Activated T-cell treated with anti-CD3 and anti-CD28 coated beads, Interleukin-2, amount 50 U/mL, for 24 hours (primary cell): ENCODE measurements at places on chromosomes 16 and 17.
A peak's percentile ranks its signal among the peaks of the same experiment; 100 is the strongest.

- no peak for DNase-seq
Measured at GRCh38 chr16:56855946-56856345, 9.1 kb upstream of the SLC12A3 start.

GRCh38 chr17:14203388-14203787 is 33.3 kb downstream of the CDRT15 start:
- DNase-seq, result no peak

- DNase-seq, result no peak
Measured at GRCh38 chr17:62134397-62134796, 69.3 kb upstream of the MED13 start.

GRCh38 chr17:50221266-50221863 is 19.9 kb upstream of the COL1A1 start:
- DNase-seq, result no peak

GRCh38 chr17:82937411-82938371 is 97.9 kb upstream of the ZNF750 start:
- peak; percentile 21 for DNase-seq

- no peak for DNase-seq
Measured at GRCh38 chr16:6573577-6573976, 759.1 kb upstream of the RBFOX1 start.

DNA sequence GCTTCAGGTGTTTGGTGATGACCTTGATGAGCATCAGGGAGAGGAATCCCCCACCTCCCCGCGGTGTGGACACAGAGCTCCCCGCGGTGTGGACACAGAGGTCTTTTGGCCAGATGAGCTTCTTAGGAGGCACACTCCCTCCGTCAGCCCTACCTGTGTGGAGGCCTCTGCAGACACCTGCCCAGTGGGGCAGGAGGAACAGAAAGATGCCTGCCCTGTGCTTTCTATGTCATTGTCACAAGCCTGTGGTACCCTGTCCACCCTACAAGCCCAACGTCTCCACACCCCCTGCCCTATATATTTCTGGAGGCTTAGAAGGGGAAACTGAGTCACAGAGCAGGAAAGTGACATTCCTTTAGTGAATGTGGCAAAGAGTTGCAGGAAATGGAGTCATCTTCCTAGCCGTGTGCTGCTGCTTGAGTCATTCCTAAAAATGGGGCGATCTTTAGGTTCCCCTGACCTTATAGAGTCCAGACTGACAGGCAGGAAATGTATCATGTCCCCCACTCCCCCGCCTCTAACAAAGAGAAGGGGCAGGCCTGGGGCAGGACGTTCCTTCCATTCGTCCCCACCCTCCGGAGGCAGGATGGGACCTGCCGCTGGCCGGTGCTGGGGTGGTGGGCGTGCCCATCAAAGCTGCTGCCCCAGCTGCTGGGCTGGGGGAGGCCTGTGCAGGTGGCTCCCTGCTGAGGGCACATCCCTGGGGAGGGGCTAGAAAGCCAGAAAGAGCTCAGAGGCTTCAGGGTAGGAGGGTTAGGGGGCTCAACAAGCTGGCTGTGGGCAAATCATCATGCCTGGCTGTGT is 1.0 kb upstream of the C16orf74 start:
- no peak for DNase-seq

DNA sequence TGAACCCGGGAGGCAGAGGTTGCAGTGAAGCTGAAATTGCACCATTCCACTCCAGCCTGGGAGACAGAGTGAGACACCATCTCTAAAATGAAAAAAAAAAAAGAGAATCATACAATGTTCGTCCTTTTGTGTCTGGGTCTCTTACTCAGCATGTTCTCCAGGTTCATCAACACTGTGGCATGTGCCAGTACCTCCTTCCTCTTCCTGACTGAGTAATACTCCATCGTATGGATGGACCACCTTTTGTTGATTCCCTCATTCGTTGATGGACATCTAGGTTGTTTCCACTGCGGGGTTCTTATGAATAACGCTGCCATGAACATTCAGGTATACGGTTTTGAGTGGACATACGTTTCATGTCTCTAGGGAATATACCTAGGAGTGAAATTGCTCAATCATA is 4.1 kb upstream of the HS3ST6 start:
- DNase-seq, result no peak

DNA sequence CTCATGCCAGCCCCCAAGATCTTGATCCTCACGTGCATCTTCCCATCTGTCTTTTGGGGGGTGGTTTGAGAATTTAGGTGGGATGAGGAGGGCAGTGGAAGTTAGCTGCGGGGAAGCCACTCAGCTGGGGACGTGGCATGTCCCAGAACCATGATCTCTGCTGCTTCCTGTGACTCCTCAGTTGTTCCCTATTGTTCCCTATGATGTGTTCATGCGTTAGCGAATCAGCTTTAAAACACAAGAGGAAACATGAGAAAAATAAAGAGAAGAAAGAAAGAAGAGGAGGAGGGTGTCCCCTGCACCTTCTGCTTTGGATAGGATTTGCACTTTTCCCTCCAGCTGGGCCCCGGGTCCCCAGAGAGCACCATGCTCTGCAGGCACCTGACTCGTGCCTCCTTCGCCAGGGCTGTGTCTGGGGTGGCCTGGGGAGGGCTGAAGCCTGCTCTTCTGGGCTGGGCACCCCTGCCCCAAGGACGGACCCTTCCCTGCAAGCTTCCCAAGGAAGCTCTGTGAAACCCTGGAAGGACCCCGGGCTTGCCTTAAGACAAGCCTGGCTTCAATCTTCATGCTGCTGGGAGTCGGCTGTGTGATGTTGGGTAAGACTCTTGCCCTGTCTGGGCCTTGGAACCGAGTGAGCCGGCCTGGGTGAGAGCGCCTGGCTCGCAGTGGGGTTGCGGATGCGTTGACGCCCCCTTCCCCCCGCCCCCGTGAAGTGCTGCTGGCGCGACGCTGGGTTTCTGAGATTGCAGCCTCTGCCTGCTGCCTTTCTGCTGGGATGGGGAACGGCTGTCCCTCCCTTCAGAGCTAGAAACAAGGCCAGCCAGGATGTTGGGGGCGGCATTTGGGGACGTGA is 62.8 kb upstream of the CIBAR2 start:
- DNase-seq, result no peak

DNA sequence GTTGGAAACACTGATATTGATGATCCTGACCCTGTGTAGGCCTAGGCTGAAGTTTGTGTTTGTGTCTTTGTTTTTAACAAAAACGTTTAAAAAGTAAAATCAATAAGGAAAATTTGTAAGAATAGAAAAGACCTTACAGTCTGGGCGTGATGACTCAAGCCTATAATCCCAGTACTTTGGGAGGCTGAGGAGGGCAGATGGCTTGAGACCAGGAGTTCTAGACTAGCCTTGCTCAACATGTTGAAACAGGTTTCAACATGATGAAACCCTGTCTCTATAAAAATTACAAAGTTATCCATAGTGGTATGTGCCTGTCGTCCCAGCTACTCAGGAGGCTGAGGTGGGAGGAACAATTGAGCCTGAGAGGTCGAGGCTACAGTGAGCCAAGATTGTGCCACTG is 18.3 kb upstream of the TOM1L1 start:
- DNase-seq, result no peak

- DNase-seq, result peak; percentile 32
Measured at GRCh38 chr16:49890876-49891275, 35.0 kb upstream of the ZNF423 start.

- DNase-seq, result no peak
Measured at GRCh38 chr16:13306161-13306995, 405.0 kb downstream of the SHISA9 start.

DNA sequence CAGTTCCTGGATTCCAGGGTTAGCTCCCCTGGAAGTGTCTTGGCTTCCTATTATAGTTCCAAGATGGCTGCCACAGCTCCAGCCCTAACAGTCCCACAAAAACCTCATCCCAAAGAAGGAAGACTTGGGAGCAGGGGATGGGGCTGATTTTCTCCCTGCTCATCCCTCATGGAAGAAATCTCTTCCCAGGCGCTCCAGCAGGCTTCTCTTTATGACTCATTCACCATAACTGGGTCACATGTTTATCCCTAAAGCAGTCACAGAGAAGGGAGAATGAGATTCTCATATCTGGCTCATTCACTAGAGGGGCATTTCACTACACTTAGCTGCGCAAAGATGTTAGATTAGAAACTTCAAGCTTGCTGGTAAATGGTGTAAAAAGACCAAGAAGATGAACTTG is 206.5 kb upstream of the IRX3 start:
- no peak for DNase-seq
